Glomerular endothelial cell (primary cell): ENCODE measurements at places on chromosomes 2 and 18. TPM values are rescaled to one million over a fixed set of nuclear protein-coding genes. Genes with fewer than 3 reads are reported as not detected.

Gene GAD1
- 0.35 TPM in 1 of 2 replicates, not detected in the other for total RNA-seq

Gene MREG
- 7.7 and 10.3 TPM in 2 replicates for total RNA-seq

Gene ABCG8
- total RNA-seq: not detected in 2 replicates

Gene TNS1
- total RNA-seq: 30.2 and 46.1 TPM in 2 replicates

Gene HAUS1
- total RNA-seq: 46.8 and 83.5 TPM in 2 replicates

Gene DGKD
- 10.3 and 13.0 TPM in 2 replicates for total RNA-seq

Gene CYTIP
- total RNA-seq: 0.82 and 3.6 TPM in 2 replicates

DNA sequence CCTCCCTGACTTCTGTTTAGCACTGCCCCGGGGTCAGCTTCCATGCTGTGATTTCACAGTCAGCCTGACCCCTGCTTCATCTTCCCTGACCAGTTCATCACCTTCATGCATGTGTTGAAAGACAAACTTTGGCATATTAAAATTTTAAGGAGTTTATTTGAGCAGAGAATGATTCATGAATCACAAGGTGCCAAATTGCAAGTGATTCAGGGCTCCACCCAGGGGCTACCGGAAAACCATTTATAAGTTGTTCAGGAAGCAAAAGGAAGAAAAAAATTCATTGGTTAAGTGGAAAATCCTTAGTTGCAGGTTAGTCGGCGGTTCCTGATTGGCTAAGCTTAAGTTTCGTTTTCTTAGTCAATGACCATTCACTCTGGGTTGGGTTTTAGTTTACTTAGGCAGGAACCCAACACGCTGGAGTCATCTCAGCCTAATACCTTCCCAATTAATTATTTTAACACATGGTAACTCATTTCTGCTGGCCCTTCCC, 10.6 kb downstream of the IL1F10 start:
- no peak for DNase-seq

DNA sequence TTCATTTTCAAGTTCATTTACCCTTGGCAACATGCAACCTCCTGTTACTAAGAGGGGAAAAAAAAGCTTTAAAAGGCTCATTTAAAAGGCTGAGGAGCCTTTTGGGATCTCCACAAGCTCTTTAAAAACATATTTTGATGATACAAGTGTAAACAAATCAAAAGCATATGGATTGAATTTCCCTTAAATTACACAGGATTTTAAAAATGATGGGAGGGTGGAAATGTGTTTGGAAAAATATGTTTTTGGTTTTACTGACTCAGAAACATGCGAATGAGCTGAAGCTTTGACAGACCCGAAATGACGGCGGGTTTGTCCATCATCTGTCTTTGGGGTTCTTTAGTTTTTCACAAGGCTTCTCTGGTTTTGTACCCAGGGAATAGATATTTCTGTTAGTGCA, 180.6 kb upstream of the CCDC68 start:
- no peak for DNase-seq

DNA sequence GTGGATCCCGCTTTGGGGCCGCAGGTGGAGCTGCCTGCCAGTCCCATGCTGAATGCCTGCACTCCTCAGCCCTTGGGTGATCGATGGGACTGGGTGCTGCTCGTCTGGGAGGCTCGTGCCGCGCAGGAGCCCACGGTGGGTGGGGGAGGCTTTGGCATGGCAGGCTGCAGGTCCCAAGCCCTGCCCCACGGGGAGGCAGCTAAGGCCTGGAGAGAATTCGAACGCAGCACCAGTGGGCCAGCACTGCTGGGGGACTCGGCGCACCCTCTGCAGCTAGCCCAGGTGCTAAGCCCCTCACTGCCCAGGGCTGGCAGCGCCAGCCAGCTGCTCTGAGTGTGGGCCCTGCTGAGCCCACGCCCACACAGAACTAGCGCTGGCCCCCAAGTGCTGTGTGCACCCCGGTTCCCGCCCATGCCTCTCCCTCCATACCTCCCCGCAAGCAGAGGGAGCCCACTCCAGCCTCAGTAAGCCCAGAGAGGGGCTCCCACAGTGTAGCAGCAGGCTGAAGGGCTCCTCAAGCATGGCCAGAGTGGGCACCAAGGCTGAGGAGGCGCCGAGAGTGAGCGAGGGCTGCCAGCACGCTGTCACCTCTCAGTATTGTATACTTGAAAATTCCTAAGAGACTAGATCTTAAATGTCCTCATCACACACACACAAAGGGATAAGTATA, 1654.2 kb upstream of the SLC39A10 start:
- no peak for DNase-seq

GRCh38 chr2:69620870-69621269, 22.7 kb downstream of the AAK1 start:
- DNase-seq: no peak

DNA sequence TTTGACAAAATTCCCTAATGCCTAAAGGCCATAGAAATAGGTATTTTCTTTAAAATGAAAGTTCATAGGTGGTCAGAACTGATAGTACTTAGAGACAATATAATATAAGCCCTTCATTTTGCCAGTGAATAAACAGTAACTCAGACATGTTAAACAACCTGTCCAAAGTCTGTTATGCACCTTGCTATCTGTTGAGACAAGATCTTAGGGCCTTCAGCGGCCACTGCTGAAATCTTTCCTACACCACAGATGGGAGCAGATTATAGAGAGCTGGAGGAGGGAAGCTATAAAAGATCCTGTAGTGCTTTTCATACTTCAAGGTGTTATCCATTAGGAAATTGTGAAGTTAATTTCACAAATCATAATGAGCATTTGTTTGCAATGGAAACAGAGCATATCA, 13.8 kb downstream of the CERKL start:
- no peak for DNase-seq

GRCh38 chr2:15507061-15507460, 54.1 kb downstream of the NBAS start:
- no peak for DNase-seq

GRCh38 chr2:131153529-131153928, 48.4 kb downstream of the PLEKHB2 start:
- DNase-seq: no peak

GRCh38 chr2:163370169-163370886, 365.5 kb downstream of the FIGN start:
- DNase-seq: no peak

DNA sequence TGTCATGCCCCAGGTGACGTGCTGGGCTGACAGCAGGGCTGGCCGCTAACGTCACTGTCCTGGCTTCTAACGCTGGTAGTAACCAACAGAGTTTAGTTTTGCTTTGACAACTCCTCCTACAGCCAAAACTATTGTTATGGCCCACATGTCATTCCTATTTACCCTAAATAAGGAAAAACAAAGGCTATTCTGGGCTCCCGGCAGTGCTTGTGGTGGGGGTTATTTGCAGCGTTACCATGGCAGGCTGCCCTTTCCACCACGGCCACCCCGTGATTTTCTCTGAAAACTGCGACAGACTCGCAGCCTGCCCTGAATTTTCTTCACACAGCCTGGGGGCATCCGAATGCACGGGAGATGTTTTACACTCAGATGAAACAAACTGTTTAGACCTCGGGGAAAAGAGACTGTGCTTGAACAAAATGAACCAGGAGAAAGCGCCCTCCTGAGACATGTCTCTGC, 115.2 kb downstream of the FAM210A start:
- DNase-seq: peak; percentile 44

GRCh38 chr2:113068249-113068648, 479 bp downstream of the IL1F10 start:
- no peak for DNase-seq

GRCh38 chr2:64485961-64486360, 32.0 kb downstream of the LGALSL start:
- DNase-seq: no peak

- DNase-seq: no peak
Observed at GRCh38 chr2:14751581-14751980, 119.1 kb downstream of the LRATD1 start.

DNA sequence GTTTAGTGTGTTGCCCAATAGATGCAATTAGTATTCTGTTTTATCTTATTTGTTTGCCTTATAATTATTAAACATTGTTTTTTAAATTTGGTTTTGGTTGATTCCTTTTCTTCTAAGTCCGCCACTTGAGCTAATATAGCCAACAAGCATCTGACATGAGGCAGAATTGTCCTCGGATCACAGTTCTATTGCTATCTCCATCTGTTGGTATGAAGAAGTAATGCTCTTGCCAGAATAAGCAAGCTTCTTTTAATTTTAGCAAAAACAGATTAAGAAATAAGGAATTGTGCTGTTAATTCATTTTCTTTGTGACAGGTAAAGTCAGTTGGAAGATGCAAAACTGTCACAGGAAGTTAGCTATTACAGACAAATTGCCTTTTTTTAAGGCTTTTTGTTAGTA, 54.3 kb downstream of the R3HDM1 start:
- no peak for DNase-seq

- DNase-seq: no peak
Observed at GRCh38 chr2:230435431-230435830, 19.4 kb downstream of the SP100 start.

DNA sequence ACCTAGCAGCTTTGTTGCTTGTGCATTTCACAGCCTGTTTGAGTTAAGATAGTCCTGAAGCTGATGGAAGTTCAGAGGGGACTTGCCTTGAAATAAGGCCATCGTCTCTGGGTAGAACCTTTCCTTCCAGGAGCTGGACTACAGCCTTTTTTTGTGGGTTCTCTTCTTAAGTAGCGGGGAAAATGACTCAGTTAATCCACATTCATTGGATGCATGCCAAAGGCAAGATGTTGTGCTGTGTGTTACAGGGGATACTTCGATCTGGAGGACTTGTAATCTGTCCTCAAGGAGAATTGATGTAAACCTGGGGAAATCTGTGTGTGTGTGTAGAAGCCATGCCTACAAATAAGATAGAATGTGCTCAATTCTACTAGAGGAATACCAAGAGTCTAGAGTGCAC, 46.8 kb downstream of the RPIA start:
- peak; percentile 75 for DNase-seq

- no peak for DNase-seq
Observed at GRCh38 chr2:14445670-14446069, 186.8 kb upstream of the LRATD1 start.

- no peak for DNase-seq
Observed at GRCh38 chr2:1793868-1794445, 49.6 kb upstream of the PXDN start.

DNA sequence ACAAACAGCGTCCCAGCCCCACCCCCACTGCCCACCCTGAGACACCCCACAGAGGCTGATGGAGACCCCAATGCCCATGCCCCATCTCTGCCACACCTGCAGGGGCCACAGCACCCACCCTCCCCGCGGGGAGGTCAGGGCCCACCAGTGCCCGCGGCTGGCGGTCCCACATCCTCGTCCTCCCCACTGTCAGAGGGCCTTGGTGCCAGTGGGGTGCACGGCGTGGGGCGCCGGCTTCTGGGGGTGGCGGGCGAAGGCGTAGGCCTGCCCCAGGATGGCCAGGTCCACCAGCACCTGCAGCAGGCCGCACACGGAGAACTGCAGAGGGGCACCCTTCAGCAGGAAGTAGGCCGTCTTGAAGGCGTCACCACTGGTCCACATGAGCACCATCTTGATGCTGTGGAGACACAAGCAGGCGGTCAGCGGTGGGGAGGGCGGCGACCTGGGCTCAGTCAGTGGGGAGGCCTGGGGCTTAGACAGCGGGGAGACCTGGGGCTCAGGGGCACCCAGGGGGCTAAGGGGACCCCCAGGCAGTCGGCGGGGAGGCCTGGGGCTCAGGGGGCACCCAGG, 47.6 kb downstream of the SLC66A2 start:
- no peak for DNase-seq

DNA sequence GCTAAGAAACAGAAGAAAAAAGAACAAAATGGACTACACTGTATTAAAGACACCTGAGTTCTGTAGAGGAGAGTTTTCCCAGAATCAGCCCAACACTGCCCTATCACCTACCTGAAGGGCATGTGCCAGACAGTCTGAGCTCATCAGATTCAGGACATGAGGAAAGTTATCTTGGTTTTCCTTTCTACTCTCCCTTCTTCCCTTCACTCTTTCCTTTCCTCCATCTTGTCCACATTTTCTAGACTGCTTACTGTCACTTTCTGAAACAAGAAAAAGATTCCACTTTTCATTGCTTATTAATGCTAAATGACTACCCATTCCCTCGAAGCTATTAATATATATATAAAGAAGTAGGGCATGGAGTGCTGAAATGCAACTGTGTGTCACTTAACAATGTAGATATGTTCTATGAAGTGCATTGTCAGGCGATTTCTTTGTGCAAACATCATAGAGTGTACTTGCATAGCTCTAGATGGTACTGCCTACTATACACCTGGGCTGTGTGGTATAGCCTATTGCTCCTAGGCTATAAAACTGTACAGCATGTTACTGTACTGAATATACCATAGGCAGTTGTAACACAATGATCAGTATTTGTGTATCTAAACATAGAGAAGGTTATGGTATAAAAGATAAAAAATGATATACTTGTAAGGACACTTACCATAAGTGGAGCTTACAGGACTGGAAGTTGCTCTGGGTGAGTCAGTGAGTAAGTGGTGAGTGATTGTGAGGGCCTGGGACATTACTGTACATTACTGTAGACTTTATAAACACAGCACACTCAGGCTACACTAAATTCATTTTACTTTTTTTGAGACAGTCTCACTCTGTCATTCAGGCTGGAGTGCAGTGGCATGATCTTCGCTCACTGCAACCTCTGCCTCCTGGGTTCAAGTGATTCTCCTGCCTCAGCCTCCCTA, 145.5 kb upstream of the ITGA6 start:
- DNase-seq: no peak
